ENCODE measurements at places on chromosomes 11 and 22.

DNA sequence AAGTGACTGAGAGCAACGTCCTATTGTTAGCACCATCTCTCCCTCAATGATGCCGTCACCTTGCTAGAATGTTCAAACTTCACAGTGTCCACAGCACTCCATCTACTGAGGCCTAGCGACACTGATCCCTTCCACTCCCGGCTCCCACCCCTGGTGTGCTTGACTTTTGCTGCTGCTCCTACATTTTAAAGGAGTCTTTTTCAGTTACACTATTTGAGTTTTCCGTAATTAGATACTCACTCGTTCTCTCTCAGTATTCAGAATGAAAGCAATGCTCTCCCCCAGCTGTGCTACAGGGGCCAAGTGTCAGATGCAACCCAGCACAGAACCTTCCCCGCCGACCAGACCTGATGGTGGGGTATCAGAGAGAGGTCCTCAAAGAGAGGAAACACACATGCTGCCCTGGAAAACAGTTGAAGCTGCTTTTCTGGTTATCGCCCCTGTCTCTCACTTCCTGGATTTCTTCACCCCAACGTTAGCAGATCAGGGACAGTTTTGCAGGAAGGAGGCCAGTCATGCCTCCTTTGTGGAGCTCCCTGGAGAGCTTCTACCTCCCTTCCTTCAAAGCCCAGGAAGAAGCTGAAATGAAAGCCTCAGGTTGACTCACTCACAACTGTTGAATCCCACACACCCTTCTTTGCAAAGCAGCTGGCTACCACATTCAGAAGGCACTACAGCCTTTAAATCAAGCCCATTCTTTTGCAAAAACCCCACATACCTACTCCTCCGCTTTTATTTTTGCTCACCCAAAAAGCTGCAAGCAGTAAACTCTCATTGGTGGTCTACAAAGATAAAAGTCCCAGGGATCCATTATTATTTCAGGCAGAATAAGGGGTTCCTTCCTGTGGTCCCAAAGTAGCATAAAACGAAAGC lies 23.5 kb downstream of the LARGE1 start:
- DNase-seq = no peak

DNA sequence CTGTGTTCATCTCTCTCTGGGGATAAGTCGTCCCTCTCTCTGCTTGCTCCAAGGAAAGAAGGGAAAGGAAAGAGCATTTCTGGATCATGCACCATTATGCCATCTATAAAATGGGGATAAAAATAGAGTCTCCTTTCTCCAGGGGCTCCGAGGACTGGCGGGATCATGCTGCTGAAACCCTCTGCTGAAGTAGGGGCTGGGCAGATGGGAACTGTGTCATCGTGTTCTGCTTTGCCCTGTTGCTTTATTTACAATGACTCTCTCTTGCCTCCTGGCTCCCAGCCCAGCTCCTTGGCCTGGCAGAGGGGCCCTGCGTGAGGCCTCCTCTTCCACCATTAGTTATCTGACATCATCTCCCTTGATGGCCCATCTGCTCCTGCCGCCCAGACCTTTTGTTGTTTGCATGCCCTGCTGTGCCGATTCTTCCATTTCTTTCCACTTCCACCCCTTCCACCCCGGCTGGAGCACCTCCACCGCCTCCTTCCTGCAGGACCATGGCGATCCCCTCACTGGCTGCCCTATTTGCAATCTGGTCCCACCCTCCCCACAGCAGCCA lies 200.9 kb downstream of the MYO18B start:
- no peak for DNase-seq

- no peak for DNase-seq
These were observed 69.2 kb downstream of the KIF18A start for GRCh38 chr11:28038775-28039174.

DNA sequence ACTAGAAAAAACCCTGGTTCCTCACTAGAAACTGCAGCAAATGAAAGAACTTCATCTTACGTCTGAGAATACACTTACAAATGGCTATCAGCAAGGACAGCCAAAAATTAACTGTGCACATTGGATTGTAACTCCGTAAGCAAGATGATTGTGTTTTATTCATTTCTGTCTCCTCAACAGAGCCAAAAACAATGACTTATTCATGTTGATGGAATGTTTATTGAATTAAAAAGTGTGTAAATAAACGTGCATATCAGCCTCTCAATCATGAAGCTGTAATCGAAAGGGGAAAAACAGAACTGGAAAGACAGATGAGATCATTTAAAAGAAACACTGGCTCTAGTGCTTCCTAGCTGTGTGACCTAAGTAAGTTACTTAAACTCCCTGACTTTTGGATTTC lies 307.5 kb upstream of the ZC3H12C start:
- no peak for DNase-seq

GRCh38 chr11:35250192-35250591 lies 111.2 kb downstream of the CD44 start:
- no peak for DNase-seq

GRCh38 chr11:24623121-24623520 lies 126.3 kb downstream of the LUZP2 start:
- DNase-seq = no peak

DNA sequence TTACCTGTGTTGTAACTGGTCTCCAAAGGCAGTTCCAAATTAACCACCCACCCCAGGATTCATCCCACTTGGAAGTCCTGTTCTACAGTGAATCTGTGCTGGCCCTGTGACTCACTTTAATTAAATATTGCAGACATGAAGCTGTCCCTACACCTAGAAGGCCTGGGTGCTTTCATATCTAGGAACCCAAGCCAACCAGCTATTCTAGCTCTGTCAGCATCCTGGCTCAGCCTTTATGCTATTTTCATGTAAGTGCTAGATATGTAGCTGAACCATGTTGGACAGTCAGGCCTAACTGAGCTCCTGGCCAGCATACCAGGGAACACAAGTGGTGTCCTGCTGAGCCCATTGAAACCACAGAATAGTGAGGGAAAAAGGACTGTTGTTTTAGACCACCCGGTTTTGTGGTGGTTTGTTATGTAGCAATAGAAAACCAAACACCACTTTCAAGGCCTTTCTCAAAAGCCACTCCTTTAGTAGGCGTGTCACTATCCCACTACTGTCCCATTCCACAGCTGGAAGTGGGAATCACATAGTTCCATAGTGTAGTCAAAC lies 30.3 kb downstream of the CNTF start:
- no peak for DNase-seq

DNA sequence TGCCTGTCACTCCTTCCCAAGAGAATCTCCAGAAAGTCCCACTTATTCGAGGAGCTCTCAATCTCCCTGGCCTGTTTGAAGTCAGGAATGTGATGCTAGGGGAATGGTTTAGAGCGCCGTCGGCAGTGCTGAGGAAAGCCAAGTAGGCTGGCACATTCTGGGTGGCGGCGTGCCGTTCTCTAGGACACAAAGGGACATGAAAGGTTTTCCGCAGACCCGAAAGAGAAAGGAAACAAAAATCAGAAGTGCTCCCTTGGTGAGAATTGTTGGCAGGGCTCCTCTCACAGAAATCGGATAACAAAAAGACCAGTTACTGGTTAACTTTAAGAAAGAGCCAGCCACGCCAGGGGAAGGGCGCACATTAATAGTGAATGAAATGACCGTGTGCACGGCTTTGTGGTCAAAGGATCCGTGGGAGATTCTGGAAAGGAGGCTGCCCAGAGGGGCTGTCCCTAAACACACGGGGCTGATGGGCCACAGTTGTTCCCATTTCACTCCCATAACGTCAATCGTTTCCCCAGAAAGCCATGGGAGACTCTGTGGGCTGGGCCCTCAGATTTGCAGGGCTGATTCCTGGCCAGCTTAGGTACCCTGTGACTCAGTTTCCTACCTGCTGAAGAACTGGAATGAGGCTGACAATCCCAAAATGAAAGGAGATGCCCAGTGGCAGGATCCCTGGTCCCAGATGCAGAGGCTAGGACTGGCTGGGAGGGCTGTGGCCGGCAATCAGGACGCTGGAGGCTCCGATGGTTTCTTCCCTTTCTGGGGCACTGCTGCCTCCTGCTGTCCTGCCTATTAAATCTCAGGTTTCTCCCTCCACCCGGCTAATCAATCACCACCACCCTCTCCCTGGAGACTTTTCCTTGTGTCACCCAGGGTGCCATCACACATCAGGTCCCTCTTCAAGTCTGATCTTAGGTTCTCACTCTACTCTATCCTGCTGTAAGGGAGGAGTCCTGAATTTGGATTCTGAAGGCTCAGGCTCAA lies 82.3 kb downstream of the RCN1 start:
- DNase-seq = peak; percentile 7

DNA sequence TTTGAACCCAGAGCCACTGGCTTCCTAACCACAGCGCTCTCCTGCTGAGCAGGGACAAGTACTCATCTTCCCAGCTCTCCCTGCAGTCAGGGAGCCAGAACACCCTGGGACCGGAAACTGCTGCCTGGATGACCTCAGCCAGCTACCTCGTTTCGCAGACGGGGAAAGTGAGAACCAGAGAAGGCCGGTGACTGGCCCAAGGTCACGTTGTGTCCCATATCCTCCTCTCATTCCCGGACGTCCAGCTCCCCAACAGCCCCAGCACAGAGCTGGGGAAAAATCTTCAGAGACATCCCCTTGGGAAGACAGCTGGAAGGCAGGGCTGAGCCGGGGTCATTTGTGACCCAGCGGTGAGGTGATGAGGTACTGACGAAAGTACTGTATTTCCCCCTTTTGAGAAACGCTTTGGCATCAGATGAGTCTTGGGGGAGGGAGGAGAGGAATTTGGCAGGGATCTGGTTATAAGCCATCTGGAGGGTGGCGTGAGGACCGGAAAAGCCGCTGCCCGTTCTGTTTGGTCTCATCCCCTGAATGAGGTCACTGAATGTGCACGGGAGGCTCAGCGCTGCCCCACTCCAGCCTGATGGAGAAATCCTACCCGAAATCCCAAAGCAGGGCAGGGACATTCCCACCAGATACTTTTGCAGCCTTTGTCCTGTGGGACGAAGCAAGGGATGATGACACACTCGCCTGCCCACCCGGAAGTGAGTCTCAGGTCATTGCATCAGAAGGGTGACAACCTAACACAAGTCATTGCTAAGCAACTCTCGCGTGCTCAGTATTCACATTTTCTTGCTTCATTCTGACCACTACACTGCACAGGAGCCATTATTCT lies 41.1 kb downstream of the LIF start:
- DNase-seq = peak; percentile 81

DNA sequence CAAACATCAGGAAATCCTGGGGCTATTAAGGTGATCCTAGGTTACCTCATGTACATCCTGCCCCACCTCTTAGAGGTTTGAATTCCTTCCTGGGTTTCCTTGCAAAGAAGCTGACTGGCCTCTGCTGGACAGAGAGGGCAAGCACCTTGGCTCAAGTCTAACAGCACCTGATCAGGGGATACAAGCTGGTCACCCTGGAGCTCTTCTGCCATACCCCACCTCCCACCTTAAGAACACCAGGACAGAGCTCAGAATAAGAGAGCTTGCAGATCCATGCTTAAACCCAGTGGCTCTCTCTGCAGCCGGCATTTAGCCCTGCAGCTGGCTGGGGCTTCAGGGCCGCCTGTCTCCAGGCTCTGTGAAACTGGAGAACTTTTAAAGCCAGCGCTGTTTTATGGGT lies 386.6 kb upstream of the NARS2 start:
- no peak for DNase-seq

DNA sequence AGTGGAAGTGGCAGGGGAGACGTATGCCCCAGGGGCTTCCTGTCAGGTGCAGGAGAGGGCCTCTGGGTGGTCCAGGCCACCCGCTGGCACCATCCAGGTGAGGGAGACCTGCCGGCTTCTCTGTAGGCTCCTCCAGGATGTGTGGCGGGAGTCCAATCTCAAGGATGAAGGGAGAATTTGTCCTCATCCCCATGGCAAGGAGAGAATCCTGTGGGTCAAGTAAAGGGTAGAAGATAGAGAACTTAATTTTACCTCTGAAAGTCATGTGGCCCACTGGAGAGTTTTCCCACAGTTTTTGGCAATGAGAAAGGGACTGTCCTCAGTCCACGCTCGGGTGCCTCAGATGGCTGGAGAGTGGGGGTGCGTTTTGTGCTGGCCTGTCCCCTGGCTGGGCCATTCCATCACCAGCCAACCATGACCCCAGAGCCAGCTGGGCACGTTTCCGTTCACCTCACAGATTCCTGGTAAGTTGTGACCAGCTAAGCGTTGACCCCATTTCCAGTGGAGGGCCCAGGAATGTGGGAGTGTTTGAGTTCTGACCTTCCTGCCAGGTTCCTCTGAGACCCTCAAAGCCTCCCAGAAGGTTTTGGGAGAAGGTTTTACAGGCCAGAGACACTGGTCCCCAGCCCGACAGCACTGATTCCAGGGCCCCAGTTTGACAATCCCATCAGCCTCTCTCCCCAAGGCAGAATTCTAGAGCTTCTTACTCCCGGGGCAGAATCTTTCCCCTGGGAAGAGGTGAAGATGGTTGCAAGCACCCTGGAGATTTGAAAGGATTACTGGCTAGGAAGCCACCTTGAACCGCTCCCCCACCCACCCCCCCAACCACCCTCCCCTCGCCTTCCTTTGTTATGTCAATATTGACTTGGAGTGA lies 2.6 kb downstream of the OVOL1 start:
- no peak for DNase-seq

DNA sequence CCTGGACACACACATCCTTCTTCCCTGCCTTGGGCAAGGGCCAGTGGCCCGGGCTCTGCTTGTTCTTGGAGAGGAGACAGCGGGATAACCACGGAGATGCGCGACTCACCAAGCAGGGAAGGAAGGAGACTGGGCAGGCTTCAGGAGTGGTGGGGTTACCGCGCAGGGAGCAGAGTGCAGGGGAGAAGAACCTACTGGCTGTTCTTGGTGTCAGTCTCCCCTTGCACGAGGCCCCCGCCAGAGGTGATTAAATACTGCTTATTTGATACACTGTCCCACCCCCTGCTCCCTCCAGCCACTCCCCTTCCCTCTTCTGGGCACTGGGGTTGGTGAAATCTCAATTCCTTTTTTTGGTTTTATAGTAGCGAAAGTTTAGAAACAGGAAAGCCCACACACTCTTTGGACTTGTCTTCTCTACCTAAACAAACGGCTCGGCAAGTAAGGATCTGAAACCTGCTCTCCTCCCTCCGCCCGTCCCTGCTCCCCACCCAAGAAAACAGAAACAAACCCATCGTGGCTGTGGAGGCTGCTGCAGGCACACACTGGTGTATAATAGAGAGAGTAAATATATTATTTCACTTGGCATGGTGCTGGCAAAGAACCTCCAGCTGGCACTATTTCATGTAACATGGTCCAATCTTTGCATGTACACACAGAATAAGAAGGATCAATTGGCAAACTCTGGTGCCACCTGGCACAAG lies 10.8 kb downstream of the LARGE2 start:
- DNase-seq = no peak

DNA sequence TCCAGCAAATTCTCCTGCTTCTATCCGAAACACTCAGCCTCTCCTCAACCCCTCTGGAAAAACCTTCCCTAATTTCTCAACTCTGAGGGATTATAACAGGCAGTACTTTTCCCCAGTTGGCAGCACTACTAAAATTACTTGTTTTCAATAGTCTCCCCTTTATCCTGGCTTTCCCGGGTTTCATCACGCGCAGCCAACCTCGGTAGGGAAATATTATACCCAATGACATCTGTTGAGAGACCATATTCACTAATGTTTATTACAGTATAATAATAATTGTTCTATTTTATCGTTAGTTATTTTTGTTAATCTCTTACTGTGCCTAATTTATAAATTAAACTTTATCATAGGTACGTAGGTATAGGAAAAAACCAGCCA lies 330 bp upstream of the POLD3 start:
- DNase-seq = no peak
